Activated T-helper 2 cell treated with anti-CD3 and anti-CD28 coated beads, Interferon-gamma antibody, Interleukin-2, Interleukin-4, amounts not matched to agents 10 μg/mL and 5 μg/mL and 100 μg/mL, durations not matched to agents 14 hours and 24 hours and 36 hours (primary cell): ENCODE measurements at places on chromosomes 3 and 15.

DNA sequence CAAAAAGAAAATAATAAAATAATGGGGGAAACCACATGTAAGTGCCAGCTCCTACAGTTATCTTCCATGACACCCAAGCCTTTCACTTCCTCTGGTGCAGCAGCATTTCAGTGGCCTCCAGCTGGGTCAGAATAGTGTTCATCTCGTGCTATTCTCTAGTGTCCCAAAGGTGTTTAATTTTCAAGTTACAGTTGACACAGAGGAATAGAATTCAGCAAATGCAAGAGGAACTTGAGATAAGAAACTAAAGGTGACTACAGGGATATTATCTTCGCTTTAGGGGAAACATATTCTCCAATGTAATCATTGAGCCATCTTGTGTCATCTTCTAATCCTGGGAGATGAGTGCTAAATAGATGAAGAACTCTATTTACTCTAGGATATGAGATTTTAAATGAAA is 212.8 kb downstream of the EPHA3 start:
- no peak for DNase-seq

DNA sequence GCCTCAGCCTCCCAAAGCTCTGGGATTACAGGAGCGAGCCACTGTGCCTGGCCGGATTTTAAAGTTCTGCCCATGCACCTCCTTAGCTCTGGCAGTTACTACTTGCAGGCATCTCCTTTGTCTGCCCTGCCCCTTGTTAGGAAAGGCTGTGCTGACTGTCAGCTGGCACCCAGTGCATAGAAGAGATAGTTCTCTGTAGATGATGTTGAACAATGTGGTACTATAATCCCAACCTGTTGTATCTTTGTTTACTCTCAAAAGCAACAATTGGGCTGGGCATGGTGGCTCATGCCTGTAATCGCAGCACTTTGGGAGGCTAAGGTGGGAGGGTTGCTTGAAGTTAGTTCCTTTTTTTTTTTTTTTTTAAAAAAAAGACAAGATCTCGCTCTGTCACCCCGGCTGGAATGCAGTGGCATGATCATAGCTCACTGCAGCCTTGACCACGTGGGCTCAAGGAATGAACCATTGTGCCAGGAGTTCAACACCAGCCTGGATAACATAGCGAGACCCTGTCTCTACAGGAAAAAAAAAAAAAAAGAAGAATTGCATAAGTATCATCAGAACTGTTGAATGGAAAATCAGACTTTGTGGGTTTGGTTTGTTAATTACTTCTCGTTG is 30.6 kb downstream of the FLNB start:
- no peak for DNase-seq

DNA sequence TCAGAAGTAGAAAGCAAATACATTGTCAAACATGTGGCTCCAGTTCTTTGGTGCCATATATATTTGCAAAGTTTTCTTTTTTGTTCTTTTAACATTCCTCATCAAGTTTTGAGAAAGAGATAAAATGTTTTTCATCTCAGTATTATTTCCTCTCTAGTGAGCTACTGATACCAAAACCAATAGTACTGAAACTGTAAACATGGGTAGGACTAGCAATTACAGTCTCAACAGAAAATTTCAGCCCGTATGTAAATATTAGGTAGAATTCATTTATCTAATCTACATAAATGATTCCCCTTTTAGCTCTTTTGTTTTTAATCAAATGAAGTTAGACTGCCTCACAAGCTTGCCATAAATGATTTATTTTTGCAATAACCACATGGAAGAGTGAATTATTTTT is 21.4 kb downstream of the SECISBP2L start:
- no peak for DNase-seq

DNA sequence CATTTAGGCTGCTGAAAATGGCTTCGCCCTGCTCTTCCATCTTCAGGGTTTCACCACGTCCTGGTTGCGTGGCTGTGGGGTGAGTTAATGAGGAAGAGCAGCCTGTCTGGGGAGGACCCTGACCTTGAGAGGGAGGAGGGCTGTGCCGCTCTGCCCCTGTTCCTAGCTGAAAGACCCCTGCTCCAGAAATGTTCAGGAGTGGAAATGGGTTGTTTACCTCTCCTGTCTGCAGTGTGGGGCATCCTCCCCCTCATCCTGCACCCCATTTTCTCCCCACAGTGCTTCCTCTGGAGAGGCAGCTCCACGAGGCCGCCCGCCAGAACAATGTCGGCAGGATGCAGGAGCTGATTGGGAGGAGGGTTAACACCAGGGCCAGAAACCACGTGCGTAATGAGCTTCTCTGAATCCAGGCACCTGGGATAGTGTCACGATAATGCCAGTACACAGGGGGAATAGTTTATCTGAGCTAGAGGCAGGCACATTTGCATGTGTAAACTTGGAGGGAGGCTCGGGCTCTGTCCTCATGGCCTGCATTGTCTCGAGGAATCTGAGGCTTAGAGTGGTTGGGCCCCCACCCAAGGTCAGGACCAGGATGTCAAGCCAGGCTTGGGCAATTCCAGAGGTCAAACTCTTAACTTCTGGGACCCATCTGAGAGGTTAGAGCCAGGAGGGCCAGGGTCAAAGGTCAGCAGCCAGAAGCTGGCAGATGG is 4.0 kb downstream of the ANKDD1A start:
- DNase-seq: no peak

DNA sequence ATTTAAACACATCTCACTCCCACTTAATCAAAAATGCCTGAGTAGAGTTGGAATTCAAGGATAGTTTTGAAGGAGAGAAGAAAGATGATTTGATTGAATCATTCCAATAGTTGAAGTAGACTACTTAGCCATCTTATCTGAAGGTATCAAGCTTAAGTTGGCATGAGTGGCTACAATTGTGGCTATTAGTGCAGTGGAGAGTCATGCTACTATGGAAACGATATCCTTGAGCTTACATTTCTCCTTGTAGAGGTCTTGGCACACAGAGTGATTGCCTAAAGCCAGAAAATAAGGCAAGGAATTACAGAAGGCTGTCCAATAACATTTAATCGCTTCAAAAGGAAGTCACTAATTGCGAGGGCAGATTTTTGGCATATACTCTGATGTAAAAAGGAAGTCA is 1022.7 kb downstream of the IGSF11 start:
- no peak for DNase-seq

DNA sequence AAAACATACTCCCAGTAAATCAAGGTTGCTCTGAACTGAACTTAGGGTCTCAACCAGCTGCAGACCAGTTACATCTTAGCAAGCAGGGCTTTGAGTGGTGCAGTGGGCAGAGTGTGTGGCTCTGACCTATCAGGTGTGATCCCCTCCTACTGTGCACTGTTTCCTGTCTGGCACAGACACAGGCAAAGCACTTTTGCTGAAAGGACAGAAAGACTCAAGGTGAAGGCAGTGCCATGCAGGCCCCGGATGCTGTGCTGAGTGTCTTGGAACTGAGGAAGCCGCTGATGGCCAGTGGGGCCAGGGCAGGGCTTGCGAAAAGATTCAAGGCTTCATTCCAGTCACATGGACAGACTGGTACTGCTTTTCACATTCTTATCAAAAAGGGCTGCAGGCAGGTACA is 85.2 kb downstream of the CACNA1D start:
- DNase-seq: no peak

GRCh38 chr15:40306908-40307307 is 827 bp downstream of the PLCB2 start:
- DNase-seq: no peak

DNA sequence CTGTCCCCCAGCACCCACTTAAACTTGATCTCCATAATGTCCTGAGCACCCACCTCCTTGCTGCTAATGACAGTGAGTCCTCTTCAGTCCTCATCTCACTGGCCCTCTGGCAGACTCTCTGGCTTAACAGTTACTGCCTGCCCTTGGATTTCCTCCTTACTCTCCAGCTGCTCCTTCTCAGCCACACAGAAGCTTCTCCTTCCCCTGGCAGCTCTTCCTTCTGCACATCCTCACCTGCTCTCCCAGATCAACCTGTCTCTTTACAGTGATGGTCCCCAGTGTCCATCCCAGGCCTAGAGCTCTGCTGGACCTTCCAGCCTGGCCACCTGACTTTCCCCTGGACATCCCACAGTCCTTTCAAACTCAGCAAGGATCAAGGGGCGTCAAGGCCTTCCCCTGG is 47.4 kb upstream of the SMAD3 start:
- no peak for DNase-seq

DNA sequence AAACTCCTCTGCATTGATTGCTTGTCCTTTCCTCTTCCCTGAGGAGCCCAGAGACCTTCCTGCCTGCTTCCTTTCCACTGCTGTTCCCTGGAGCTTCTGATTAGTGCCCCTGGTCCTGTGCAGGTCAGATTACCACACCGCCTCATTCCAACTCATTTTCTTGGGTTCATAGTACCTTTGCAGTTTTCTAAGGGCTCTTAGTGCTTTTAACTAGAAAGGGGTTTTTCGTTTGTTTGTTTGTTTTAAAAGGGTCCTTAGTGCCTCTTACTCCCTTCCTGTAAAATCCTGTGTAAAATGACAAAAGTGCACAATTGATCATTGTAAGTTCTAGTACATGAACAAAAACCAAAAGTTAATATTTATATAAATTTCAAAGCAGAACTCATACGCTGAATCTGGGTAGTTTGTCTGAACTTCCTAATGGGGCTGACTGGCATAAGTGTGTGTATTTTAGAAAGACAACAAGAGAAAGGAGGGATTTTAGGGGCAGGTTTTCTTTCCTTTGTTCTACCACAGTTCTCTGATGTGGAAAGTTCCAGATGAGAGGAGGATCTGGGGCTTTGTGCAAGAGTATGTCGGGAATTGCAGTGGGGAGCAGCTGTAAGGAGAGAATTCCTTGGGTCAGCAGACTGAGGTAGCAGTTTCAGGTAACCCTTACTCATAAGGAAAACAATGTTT is 30.6 kb downstream of the SNRK start:
- no peak for DNase-seq

- no peak for DNase-seq
Observed at GRCh38 chr15:60751985-60752952, 273.3 kb upstream of the ICE2 start.

DNA sequence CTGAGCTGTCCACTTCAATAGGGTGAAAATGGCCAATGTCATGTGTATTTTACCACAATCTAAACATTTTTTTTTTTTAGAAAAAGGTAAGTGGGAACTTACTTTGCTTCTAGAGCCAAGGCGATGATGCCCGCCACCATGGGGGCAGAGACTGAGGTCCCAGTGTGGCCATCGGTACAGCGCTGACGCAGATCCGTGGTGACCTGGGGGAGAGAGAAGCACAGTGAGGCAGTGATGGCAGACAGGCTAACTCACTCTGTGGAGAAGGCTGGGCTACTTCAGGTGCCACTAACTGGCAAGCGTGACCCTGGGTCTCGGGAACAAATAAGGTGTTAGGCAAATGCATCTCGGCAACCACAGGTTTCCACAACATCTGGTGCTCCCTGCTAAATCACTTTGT is 94.3 kb upstream of the SNRPA1 start:
- DNase-seq: no peak

DNA sequence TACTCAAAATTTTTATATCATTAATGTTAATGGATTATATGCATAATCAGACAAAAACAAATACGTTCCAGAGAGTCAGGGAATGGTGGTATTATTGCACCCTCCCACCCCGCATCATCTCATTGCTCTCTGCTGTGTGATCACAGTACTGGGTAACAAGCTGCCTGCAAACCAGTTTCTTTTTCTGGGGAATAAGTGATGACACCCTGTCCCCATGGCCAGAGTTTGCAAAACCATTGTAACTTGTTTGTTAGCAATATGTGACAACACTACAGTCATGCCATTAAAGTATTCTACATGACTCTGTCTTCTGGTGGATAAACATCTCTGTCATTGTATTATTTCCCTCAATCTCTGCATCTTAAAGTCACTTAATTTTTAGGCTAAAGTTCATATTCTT is 39.5 kb downstream of the ZBTB38 start:
- DNase-seq: no peak

GRCh38 chr3:151322511-151322910 is 5.9 kb upstream of the GPR87 start:
- no peak for DNase-seq

DNA sequence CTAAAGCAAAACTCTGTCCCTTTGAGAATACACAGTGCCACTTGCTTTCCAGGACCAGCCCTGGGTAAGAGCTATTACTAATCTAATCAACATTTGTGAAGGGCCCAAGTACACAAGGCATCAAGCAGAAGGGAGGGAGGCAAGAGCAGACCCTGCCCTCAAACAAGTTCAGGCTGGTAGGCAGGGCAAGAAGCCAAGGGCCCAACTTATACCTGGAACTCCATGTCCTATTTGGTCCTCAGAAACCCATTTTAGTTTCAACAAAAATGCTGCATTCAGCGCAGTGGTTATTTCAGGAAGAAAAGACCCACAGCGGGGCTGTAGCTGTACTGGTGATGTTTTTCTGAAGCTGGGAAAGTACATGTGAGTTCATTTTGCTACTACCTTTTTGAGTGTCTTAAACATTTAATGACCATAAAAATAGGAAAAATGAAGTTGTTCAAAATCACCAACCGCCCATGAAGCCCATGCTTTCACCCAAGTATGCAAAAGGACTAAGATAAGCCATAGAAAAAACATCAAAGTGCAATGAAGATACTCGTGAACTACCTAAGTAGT is 2.8 kb downstream of the RPS17 start:
- DNase-seq: no peak

DNA sequence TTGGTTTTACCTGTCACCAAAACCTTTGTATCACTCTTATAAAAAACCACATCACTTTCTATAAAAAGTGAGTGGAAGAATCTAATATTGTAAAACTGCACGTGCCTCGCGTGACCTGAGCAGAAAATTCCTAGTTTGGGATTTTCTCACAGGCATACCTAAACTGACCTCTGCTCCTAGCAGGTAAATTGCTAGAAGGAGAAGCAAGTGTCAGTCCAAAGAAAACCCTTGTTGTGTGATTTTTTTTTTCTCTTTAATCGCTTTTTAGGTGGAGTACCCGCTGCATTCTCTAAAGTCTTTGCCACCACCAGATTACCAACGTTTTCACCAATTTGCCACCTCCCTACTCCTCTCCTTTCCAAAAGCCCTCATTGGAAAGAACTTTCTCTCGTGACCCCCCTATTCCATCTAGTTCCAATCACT is 534 bp upstream of the UBE2E1 start:
- DNase-seq: no peak

DNA sequence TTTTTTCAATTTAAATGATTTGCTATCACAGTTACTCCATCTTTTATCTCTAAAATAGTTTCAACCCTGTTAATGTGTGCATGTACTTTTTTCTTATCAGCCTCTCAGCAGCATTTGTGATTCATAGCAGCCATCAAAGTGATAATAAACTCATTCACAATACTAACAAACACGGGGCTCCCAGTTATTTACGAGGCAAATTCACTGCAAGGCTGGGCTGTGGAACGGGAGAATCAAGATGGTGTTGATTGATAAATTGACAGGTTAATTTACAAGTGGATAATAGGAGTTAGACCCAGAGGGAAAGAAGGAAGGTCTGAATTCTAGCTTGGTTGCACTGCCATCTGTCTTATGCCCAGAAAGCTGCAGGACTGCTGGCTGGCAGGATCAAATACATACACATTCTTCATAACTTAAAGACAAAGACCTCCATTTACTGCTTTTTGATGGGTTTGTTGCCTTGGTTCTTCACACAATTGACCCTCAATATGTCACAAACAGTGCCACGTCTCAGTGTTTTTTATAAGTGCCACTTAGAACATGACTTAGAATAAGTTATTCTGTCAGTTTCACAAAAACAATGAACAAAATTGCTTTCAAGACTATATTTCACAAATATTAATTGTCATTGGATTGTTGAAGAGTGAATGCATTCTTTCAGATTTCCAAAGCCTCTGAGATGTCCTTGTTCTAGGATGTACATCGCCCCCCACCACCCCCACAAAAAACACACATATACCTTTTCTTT is 562.8 kb downstream of the NR2F2 start:
- no peak for DNase-seq
